Kidney capillary endothelial cell (primary cell): ENCODE measurements at places on chromosomes 3 and 15.

- no peak for DNase-seq
Observed at GRCh38 chr15:72389231-72389630, 8.9 kb upstream of the TMEM202 start.

DNA sequence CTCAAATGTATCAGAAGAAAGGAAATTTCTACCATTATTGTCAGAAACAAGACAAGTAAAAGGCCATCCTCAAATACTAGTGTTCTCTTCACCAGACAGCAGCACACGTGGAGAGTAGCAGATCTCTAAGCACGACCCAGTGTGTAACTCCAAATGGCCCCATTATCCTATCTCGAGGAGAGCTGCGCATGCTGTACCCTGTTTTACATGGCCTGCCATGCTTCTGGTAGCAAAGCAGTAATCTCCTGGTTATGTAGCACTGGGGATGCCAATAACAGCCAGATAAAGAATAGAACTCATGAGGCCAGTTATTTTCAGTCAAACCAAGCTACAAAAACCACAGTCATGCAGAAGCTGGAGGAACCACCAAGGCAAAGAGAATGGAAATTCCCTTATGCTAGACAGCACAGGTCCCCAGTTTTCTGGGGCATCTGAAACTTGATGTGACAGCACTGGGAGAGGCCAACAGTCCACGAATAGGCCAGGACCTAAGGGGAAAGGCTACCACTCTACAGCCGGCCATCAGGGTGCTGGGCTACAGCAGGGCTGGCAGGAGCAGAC lies 73.0 kb downstream of the LIPC start:
- DNase-seq: no peak

DNA sequence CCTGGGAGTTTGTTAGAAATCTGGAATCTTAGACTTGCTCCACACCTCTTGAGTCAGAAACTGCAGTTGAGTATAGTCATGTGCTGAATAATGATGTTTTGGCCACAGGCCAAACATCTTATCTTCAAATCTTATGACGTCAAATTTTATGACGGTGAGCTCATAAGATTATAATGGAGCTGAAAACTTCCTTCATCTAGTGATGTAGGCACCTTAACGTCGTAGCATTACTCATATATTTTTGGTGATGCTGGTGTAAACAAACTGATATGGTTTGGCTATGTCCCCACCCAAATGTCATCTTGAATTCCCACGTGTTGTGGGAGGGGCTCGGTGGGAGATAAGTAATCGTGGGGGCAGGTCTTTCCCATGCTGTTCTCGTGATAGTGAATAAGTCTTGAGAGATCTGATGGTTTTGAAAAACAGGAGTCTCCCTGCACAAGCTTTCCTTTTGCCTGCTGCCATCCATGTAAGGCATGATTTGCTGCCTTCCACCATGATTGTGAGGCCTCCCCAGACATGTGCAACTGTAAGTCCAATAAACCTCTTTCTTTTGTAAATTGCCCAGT lies 268.0 kb upstream of the PROK2 start:
- DNase-seq: no peak

- DNase-seq: no peak
Observed at GRCh38 chr3:62436785-62437184, 63.4 kb upstream of the FEZF2 start.

DNA sequence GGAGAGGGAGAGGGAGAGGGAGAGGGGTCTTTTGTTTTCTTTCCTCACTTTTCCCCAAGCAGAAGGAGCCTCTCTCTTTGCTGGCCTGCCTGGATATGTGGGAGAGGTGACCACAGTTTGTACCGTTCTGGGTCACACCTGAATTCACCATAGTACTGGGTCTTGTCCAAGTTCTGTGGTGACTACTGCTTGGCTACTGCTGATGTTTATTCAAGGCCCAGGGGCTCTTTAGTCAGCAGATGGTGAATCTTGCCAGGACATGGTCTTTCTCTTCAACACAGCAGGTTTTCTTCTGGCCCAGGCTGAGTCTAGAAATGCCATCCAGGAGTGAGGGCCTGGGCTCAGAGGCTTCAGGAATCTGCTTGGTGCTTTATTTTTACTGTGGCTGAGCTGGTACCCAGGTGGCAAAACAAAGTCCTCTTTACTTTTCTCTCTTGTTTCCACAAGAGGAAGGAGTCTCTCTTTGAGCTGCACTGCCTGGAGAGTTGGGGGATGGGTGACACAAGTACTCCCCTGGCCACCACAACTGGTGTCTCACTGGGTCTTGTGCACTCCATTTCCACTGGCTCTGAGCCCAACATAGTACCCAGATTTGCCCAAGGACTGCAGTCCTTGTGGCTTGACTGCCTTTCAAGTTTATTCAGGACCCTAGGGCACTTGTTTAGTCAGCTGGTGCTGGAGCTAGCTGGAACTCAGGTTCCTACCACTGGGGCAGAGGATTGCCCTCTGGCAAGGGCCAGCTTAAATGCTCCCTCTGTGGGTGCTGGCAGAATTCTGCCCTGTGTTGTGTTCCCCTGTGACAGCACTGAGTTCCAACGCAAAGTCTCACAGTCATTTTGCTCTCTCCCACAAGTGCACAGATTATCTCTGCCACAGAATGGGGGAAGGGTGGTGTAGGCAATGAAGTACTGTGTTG lies 16.8 kb upstream of the CCNDBP1 start:
- no peak for DNase-seq

- DNase-seq: no peak
Observed at GRCh38 chr3:73479325-73479724, 145.4 kb downstream of the PDZRN3 start.

DNA sequence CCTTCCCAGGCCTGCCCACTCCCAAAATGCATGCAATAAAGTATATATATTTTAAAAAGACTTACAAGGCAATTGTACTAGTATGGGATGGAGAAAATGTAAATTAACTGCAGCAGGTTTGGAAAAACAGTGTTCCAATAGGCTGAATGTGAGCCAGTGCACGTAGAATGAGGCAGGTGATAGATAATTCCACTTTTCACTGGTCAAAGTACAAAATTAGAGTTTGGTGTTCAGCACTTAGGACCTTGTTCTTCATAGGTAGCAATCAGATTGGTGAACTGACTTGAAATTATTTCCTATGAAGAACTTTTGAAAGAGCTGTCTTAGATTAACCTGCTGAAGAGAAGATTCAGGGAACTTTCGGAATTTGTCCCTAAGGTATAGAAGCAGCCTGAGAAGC lies 1.9 kb downstream of the WDR48 start:
- no peak for DNase-seq

GRCh38 chr15:66941108-66941711 lies 124.2 kb upstream of the SMAD3 start:
- no peak for DNase-seq

DNA sequence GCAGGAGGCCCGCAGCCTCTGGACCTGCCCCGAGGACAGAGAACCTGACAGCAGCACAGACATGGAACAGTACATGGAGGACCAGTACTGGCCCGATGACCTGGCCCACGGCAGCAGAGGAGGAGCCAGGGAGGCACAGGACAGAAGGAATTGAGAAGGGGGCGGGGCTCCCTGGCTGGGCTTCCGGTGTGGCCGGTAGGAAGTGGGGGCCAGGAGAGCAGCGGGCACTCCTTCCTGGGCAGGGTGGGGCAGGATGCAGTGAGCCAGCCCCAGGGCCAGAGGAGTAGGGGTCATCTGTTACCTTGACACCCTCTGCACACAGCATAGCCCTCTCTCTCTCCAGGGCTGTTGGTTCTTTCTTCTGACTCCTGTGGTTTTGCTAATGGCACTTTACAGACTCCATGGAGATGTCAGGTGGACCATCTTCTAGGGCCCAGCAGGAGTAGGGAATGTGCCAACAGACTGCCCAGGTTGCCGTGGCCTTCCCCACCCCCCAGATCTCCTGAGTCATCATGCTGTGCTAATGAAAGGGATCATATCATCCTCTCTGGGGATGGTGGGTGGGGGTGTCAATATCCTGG lies 8.6 kb upstream of the ISG20 start:
- peak; percentile 87 for DNase-seq

GRCh38 chr3:12919205-12919604 lies 77.8 kb upstream of the RPL32 start:
- DNase-seq: no peak

GRCh38 chr15:80455668-80456442 lies 51.7 kb downstream of the ARNT2 start:
- peak; percentile 49 for DNase-seq

GRCh38 chr3:192940129-192940528 lies 22.5 kb upstream of the MB21D2 start:
- DNase-seq: no peak

GRCh38 chr15:63373330-63373729 lies 8.3 kb downstream of the CA12 start:
- no peak for DNase-seq

GRCh38 chr3:59566481-59566975 lies 516.7 kb upstream of the CFAP20DC start:
- DNase-seq: no peak

- DNase-seq: no peak
Observed at GRCh38 chr3:134029734-134030378, at the start of gene SLCO2A1. SLCO2A1 (minus strand) TSS chr3:134029925; CDS start chr3:134029802, 123 bp downstream.

DNA sequence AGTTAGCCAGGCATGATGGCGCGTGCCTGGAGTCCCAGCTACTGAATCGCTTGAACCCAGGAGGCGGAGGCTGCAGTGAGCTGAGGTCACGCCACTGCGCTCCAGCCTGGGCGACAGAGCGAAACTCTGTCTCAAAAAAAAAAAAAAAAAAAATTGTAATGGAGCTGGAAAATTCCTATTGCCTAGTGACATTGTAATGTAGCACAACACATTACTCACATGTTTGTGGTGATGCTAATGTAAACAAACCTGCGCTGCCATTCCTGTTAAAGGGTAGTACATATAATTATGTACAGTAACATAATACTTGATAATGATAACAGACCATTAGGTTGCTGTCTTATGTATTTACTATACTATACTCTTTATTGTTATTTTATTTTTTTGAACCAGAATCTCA lies 39.1 kb downstream of the KNL1 start:
- DNase-seq: no peak

- DNase-seq: peak; percentile 62
Observed at GRCh38 chr3:61560517-61561373, 626 bp upstream of the PTPRG start.

DNA sequence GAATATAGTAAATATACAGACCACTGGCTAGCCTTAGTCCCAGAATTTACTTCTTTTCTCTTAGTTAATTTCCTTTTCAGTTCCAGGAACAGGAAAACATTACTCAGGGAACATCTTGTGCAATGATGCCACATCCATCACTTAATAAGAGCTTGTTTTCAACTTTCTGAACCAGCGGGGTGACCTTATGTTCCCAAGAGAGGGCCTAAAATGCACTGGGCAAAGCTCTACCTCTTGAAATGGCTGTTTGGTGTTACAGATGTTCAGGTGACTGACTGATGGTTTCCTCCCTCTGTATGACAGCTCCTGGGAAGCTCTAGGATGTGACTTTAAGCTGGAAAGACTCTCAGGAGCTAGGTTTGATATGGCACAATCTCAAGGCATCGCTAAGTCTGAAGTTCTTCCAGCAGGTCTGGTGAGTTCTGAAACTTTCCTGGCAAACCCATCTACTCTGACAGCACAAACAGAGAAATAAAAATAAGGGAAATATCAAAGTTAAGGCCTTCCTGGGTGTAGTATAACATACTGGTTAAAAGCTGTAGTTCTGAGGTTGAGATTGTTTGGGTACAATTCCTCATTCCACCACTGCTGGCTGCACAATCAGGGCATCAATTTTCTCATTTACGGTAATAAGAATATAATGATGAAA lies 98.6 kb downstream of the ZIC1 start:
- DNase-seq: no peak

- peak; percentile 84 for DNase-seq
Observed at GRCh38 chr3:188507244-188507720, 353.3 kb downstream of the LPP start.

DNA sequence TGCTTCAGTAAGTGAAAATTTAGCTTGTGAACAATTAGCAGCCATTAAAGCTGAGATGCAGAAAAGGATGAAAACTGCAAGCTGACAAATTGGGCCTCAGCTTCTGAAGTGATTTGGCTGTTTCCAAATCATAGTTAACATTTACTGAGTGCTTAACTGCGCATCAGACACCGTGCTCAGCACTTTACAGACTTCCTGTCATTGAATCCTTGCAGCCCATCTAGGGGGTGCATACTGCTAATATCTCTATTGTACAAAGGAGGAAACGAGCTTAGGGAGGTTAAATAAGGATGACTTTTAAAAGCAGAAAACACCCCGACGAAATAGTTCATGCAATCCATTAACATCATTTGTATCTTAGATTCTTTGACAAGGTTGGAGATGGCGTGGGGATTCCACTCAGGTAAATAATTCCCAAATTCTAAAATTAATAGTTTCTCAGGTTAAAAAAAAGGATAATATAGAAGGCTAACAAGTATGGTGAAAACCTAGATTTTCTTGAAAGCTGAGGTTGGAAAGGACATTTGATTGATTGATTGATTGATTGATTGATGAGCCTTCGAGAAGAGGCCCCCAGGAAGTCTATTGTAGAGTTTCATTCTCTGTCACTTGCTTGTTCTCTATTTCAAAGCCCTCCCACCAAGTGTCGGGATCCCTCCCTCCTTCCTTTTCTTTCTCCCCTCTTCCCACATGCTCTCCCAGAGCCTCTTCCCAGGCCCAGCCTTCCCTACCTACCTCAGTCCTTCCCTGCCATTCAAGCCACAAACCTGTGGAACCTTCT lies 23.5 kb upstream of the EPHB3 start:
- DNase-seq: no peak

GRCh38 chr3:161420746-161421145 lies 49.4 kb upstream of the SPTSSB start:
- DNase-seq: no peak

GRCh38 chr3:190728574-190729246 lies 133.8 kb downstream of the GMNC start:
- DNase-seq: no peak

DNA sequence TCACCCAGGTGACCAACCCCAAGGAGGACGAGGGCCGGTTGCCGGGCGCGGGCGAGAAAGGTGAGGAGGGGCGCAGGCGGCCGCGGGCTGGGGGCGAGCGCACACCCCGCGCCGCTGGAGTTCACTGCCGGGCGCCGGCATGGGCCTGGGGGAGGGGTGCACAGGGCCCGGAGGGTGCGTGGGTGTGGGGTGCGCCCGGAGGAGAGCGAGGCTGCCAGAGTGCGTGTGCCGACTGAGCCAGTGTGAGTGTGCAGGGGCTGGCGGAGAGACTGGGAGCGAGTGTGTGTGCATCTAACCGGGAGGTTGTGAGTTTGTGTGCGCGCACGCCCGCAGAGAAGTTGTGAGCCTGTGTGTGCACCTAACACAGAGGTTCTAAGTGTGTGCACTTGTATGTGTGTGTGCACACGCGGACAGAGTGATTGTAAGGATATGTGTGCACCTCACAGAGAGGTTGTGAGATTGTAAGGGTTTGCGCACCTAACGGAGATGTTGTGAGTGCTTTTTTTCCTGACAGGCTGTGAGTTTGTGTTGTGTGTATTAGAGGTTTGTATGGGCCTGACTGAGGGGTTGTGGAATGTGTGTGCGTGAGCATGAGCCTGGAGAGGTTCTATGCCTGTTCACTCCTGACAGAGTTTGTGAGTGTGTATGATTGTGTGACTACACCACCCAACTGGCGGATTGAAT lies 681 bp downstream of the CTDSPL start:
- DNase-seq: peak; percentile 9

GRCh38 chr3:55089211-55089610 lies 161.4 kb upstream of the LRTM1 start:
- DNase-seq: no peak
